A549 treated with RU486 at 1 μM for 4 hours (cell line): ENCODE measurements at places on chromosomes 2 and 18. TPM values are rescaled to one million over a fixed set of nuclear protein-coding genes. Genes with fewer than 3 reads are reported as not detected.

The PROKR1 gene
- not detected in 5 replicates for total RNA-seq

The TUBA3E gene
- not detected in 5 replicates for total RNA-seq

The UCN gene
- 0.71 to 2.2 TPM (median 1.8 TPM) in 5 replicates for total RNA-seq

The REG3A gene
- total RNA-seq = not detected in 5 replicates

The CLASP1 gene
- total RNA-seq = 10.2 to 17.6 TPM (median 16.7 TPM) in 5 replicates

The GRHL1 gene
- total RNA-seq = 0.73 to 2.7 TPM (median 1.2 TPM) in 5 replicates

The IL1RL2 gene
- 0.05 TPM in 1 of 5 replicates, not detected in the others for total RNA-seq

The GPR35 gene
- total RNA-seq = 0.32 to 1.1 TPM (median 0.87 TPM) in 5 replicates

The RAX gene
- not detected in 5 replicates for total RNA-seq

The FKBP1B gene
- 8.3 to 11.7 TPM (median 9.3 TPM) in 5 replicates for total RNA-seq

The PIEZO2 gene
- 0.50 to 0.71 TPM (median 0.70 TPM) in 5 replicates for total RNA-seq

The CAPN13 gene
- 0.07 to 0.08 TPM in 2 of 5 replicates, not detected in the others for total RNA-seq

The APOB gene
- total RNA-seq = 0.39 TPM in 1 of 5 replicates, not detected in the others

The SERPINB11 gene
- total RNA-seq = 0.22 TPM in 1 of 5 replicates, not detected in the others

The COLEC11 gene
- 0.39 to 0.76 TPM (median 0.60 TPM) in 5 replicates for total RNA-seq

The LOXHD1 gene
- not detected in 5 replicates for total RNA-seq

The DLX2 gene
- 0.23 to 0.75 TPM (median 0.59 TPM) in 5 replicates for total RNA-seq

The SLC14A1 gene
- not detected in 5 replicates for total RNA-seq

The PLA2R1 gene
- total RNA-seq = 1.4 to 2.9 TPM (median 2.6 TPM) in 5 replicates
